Activated CD4-positive, alpha-beta T cell treated with anti-CD3 and anti-CD28 coated beads for 24 hours (primary cell): ENCODE measurements at places on chromosomes 1 and 21.

DNA sequence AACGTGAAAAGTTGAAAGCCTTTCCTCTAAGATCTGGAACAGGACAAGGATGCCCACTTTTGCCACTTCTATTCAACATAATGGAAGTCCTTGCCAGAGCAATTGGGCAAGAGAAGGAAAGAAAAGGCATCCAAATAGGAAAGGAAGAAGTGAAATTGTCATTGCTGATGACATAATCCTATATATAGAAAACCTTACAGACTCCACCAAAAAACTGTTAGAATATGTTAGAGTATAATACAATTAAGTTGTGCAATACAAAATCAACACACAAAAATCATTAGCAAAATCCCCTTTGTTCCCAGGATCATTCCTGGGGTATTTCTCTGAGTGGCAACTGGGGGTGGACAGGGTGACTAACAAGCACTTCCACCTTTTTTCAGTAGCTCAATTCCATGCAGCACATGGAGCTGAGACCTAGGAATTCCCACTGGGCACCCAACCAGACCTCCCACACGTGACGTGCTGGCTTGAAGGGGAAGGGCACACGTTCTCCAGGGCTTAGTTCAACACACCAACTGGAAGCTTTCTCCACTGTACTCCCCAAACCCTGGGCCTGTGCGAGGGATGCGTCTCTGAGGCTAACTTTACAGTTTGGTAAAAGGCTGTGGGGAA, 9.6 kb downstream of the STUM start:
- no peak for DNase-seq

- DNase-seq = no peak
Measured at GRCh38 chr1:55716610-55717009, 501.4 kb upstream of the USP24 start.

- DNase-seq = no peak
Measured at GRCh38 chr1:172142324-172142723, 278.2 kb upstream of the C1orf105 start.

- no peak for DNase-seq
Measured at GRCh38 chr1:24111262-24111995, 506 bp downstream of the MYOM3 start.

GRCh38 chr1:18734461-18735223, 104.0 kb downstream of the PAX7 start:
- DNase-seq = no peak

GRCh38 chr1:156080863-156081179, 1.4 kb downstream of the MEX3A start:
- DNase-seq = no peak
